HEK293T (cell line): ENCODE measurements at places on chromosomes 7 and 10.

GRCh38 chr10:70494966-70495365 lies 16.4 kb downstream of the PALD1 start:
- no peak for DNase-seq

- no peak for DNase-seq
Measured at GRCh38 chr7:124722292-124722691, 43.3 kb downstream of the GPR37 start.

GRCh38 chr7:150947241-150947745 lies 30.8 kb downstream of the KCNH2 start:
- no peak for DNase-seq

GRCh38 chr10:43308986-43309385 lies 42.1 kb upstream of the RASGEF1A start:
- no peak for DNase-seq

DNA sequence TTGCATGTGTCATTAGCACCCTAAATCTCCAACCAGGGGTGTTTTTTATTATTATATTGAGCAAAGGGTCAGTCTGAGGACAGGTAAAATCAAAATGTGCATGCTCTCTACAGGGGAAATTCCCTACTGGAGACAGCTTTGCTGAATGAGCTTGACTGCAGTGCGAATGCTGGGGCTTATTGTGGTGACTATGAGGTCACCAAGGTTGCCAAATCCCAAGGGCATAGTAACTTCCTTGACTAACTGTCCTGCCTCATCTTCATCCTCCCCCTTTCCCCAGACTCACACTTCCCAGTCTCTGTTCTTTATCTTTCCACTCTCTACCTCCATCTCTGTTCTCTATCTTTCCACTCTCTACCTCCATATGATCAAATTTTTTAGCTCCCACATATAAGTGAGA lies 22.9 kb upstream of the AOC1 start:
- DNase-seq: no peak

DNA sequence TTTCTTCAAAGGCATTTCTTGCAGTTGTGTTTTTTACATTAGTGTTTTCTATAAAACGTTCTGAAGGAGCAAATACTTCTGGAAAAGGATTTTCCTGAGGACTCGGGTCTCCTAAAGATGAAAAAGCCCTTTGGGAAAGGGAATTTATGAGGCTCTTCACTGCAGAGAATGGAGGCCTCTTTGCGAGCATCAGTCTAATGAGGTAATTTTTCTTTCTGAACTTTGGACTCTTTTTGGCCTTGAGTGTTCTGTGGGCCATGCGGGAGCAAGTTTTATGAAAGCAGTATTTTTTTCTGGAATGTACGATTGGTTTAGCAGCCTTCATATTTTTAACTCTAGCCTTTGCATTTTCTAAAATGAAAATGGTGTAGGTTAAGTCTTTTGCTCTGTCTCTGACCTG lies 6.4 kb upstream of the ACBD5 start:
- DNase-seq: no peak

DNA sequence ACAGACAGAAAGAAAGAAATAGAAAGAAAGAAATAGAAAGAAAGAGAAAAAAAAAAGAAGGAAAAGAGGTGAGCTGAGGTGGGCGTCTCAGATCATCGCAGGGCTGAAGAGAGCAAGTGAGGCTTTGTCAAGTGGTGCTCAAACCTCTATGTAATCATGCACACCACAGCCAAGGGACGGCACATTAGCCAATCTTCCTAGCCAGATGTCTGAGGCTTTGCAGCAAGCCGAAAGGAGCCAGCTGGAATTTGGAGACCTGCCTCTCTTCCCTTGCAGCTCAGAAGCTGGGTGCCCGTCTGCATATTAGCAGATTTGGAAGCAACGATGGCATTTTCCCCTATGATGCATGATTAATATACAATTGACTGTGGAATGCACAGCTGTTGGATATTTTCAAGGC lies 52.5 kb downstream of the ADRA2A start:
- no peak for DNase-seq

DNA sequence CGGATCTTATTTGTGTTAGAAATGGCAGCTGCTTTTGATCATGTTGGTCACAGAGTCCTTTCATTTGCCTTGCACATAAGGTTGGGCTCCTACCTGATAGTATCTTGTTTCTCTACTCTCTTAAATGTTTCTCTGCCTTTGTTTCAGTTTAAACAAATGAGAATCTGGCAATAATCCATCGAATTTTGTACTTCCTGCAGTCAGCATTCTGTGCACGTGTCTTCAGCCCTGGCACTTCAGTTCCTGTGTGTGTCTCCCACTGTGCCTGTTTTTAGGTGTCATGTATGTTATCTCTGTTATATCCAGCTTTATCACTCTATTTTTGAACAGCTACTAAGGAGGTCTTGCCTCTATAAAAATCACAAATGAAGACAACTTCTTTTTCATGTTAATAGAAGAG lies 28.4 kb upstream of the PTER start:
- no peak for DNase-seq

DNA sequence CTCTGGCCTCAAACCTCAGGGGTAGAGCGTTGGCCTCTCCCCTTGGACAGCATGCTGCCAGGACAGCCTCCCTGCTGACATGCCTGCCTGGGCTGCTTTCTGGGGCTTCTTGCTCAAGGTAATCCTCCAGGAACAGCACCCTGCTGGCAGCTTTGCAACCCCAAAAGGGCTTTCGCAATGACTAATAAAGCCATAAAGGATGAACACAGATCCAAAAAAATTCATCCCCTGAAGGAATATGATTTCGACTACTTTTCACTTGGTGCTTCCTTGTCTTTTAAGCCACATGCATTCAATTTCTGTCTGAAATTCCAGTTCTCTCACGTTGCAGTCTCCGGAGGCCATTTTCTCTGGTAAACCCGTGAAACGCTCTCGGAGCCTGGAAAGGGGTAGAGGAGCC lies 15.1 kb upstream of the SH3PXD2A start:
- DNase-seq: no peak

- no peak for DNase-seq
Measured at GRCh38 chr10:75115137-75115536, 3.7 kb downstream of the SAMD8 start.

DNA sequence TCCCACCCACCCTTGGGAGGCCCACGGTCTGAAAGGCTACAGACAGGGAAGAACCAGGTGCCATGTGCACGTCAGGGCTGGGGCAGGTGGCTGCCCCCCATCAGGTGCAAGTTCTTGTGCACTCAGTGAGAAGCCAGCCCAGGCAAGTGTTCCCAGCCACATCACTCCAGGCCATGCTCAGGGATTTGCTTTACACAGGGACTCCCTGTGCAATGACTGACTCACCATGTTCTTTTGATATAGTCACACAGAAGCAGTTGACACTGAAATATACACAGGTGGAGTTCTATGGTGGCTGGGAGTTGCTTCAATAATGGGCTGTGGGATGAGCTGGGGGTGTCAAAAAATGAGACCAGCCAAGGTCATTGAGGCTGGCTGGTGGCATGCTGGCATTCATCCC lies 8.0 kb upstream of the CHST15 start:
- DNase-seq: no peak

DNA sequence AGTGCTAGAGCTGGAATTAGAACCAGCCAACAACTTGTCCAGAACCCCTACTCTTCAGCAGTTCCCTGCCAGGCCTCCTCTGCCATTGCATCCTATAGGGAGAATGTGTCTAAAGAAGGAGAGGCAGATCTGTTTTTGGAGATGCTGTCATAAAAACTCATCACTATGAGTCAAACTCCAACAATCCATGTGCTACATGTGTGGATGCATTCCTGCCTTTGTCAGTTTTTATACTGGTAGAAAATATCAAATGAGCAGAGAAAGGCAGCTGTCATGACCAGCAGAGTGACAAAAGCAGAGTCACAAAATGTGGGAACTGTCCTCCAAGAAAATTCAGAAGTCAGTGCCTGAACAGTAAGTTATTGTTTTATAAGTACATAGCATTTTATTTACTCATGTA lies 93.0 kb downstream of the ABLIM1 start:
- no peak for DNase-seq

- no peak for DNase-seq
Measured at GRCh38 chr7:131581241-131582051, 25.0 kb upstream of the PODXL start.

DNA sequence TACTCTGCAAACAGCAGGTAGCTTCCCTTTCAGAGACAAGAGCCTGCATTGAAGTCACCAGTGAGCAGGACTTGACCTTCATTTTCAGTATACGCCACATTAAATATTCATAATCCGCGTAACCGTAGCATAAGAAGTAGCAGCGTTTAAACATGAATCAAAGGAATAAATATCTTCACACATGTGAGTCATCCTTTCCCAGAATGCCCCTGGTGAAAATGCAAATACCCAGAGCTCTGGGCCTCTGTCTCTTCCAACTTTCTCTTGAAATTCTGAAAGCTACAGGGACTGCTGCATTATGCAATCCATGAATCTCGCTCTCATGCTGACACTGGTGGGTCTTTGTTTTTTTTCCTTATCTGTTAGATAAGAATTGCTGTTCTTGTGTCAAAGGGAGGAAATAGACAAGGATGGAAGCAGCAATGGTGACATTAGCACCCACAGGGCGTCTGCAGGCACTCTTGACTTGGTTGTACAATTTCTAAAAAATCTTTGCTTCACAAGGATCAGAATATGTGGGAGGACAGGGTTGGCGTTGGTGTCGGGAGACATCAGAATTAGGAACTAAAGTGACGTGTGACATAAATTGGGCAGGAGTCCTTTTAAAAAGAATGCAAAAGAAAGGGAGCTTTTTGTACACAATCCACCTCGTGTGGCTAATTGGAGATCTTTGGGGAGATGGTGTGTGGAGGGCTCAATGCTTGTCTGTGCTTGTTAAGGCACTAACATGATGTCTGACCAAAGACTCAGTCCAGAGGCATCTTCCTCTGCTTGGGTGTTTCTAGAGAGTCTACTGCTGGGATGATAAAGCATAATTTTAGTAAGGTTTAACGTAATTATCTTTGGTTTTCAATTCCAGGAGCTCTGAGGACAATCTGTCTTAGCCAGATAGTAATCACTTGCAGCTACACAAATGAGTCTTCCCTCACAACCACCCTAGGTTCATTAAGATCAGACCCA lies 390.3 kb downstream of the KCNMA1 start:
- peak; percentile 21 for DNase-seq

DNA sequence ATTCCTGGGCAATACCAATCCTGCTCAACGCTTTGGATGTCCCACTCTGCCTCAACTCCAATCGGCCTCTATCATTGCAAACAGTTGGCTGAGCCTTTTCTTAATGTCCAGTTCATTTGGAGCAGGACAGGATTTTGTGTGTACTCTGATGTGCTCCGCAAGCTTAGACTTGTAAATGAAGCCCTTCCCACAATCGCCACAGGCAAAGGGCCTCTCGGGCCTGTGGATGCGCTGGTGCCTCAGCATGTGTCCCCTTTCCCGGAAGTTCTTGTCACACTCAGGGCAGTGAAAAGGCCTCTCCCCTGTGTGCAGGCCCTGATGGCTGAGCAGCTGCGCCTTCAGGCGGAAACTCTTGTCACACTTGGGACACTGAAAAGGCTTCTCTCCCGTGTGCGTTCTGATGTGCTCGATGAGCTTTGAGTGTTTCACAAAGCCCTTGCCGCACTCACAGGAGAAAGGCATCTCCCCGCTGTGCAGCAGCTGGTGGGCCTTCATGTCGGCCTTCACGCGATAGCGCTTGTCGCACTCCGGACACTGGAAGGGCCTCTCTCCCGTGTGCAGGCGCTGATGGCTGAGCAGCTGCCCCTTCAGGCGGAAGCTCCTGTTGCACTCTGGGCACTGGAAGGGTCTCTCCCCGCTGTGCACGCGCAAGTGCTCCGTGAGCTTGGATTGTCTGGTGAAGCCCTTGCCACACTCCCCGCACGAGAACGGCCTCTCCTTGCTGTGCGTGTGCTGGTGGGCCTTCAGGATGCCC lies 20.0 kb downstream of the ZNF786 start:
- no peak for DNase-seq

DNA sequence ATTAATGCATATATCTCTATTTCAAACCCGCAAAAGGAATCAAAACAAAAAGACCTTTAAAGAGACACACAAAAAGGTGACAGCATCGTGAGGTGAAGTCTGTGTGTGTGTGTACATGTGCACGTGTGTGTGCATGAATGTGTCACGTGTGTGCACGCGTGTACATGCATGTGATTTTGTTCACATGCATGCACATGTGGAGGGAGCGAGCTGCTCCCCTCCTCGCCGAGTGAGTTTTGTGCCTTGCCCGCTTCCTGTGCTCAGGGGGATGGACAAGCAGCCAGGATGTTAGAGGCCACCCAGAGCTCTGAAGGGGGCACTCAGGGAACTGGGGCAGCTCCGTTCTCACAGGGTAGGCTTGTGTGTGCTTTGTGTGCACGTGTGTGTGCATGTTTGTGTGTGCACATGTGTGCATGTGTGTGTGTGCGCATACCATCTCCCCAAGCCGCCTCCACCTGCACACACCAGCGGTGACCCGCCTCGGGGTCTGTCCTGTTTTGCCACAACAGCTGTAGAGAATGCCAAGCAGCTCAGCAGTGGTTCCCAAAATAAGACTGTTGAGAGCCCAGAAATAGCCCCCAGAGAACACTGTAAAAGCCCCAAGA lies 191.2 kb downstream of the PTPRN2 start:
- DNase-seq: no peak
